Ascending aorta (tissue), 2 donors: ENCODE measurements at places on chromosomes 12 and 14.

GRCh38 chr14:98296895-98297294 lies 975.1 kb downstream of the BCL11B start:
- no peak overlapping the region for H3K27ac ChIP-seq
- no peaks in the 10 kb centered on the region for H3K4me1 ChIP-seq
- H3K4me3 ChIP-seq: no peak overlapping the region

DNA sequence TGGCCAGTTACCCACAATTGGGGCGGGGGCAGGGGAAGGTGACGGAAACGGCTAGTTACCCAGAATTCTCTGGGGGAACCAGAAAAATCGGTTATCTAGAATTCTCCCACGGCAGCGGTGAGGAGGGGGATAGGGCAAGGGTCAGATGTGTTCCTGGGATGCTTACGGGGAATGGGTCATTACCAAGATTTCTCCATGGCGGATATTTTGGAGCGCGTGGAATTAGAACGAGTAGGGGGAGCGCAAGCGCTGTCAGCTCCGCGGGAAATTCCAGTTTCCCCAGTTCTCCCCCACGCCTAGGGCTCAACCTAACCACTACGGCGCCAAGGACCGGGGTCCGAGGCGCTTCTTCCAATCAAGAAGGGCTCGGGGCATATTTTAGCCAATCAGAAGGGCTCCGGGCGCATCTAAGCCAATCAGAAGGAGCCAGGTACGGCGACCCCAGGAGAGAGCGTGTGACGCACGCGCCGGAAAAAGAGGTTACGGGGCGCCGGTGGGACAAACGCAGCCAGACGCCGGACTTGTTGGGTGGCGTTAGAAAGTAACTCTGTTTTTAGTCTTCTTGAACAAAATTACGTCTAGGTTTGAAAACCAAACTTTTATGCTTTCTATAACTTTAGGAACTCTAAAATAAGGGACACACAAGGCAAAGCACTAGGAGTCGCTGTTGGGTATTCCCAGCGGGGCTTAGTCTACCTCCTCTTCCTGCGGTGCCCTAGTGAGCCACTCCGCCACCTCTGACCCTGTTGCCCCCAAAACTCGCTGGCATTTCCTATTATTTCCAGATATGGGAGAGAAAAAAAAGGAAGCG lies at the start of gene PAN2:
Gene PAN2 (minus strand): TSS at position 322 of the 811 bp plus-strand sequence. CDS start 906 bp downstream, outside the sequence.
- peak; percentile 98 for DNase-seq
- no peaks in the 10 kb centered on the region for H3K36me3 ChIP-seq
- H3K4me3 ChIP-seq: peak within 1 kb of the TSS; percentile 67
- peak within 1 kb of the TSS; percentile 94 for H3K27ac ChIP-seq

- H3K27ac ChIP-seq: no peak overlapping the region
- H3K4me1 ChIP-seq: peaks cover 7% of the 10 kb centered on the region
- H3K27me3 ChIP-seq: no peaks in the 10 kb centered on the region
- DNase-seq: no peak
- peaks cover 6% of the 10 kb centered on the region for H3K36me3 ChIP-seq
- H3K4me3 ChIP-seq: no peak overlapping the region
Observed at GRCh38 chr12:57628280-57629191, 4.5 kb downstream of the B4GALNT1 start.

DNA sequence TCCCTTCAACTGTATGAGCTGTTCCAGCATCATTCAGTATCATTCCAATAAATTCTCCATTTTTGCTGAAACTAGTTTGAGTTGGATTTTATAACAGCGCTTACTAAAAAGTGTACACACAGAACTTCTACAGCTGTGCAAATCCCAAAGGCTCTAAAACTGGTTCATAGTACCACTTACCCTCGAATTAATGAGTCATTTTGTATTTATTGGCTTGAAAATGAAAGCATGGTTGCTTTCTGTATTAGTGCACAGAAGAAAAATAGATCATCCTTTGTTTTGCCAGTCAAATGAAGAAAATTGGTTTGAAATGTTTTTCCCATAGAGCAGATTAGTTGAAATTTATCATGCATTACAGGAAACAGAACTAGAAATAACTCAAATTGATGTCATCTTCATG lies 268.3 kb upstream of the CPNE8 start:
- no peaks in the 10 kb centered on the region for H3K27me3 ChIP-seq
- H3K36me3 ChIP-seq: no peaks in the 10 kb centered on the region
- H3K27ac ChIP-seq: no peak overlapping the region
- DNase-seq: no peak

- no peaks in the 10 kb centered on the region for H3K36me3 ChIP-seq
- H3K27ac ChIP-seq: no peak overlapping the region
- no peak for DNase-seq
- no peak overlapping the region for H3K4me3 ChIP-seq
Observed at GRCh38 chr12:85531341-85531740, 251.3 kb downstream of the ALX1 start.

DNA sequence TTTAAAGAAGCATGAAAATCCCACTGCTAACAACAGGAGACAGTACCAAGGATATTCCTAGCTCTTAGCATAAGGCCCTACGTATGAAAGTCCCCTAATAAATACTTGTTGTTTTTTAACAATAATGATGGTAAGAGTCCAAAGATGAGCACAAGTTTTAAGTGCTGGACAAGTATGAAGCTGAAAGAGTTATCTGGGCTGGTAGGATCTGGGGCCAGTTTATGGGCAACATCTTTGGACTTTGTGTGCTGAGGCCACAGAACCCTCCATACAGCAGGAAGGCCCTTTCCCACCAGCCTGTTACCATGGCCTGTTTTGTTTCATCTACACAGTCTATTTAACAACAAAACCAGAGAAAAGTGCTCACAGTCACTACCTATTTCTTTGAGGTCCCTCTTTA lies 12.5 kb upstream of the PLXNC1 start:
- no peaks in the 10 kb centered on the region for H3K4me1 ChIP-seq
- no peak overlapping the region for H3K4me3 ChIP-seq
- no peaks in the 10 kb centered on the region for H3K27me3 ChIP-seq
- no peaks in the 10 kb centered on the region for H3K36me3 ChIP-seq
- no peak overlapping the region for H3K27ac ChIP-seq

- H3K27me3 ChIP-seq: no peaks in the 10 kb centered on the region
- DNase-seq: no peak
- no peaks in the 10 kb centered on the region for H3K36me3 ChIP-seq
- no peak overlapping the region for H3K27ac ChIP-seq
- H3K4me3 ChIP-seq: no peak overlapping the region
Observed at GRCh38 chr14:97578982-97579548, 781.9 kb downstream of the VRK1 start.

DNA sequence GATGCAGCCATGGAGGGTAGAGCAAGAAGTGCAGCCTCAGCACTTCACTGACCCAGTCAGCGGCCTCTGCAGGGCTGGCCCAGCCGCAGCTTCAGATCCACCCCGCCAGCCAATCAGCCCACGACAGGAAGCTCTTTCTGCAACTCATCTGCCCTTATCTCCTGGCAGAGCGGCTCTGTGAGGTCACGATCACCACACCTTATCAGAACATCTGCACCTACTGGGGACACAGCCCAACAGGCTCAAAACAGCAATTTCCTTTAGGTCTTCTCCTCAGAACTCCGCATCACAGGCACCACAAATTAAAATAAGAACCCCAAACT lies 287.3 kb downstream of the BCL11B start:
- H3K4me1 ChIP-seq: no peaks in the 10 kb centered on the region
- no peaks in the 10 kb centered on the region for H3K27me3 ChIP-seq
- no peak for DNase-seq
- no peak overlapping the region for H3K4me3 ChIP-seq

DNA sequence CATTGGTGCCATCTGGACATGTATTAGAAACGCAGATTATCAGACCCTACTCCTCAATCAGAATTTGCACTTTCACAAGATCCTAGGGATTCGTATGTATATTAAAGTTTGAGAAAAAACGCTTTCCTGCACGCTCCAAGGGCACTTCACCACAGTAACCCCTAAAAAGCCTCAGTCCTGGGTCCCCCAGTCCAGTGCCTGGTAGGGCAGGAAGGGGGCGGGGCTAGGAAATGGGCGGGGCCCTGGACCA lies 369 bp downstream of the DEPDC4 start:
- peak overlapping the region; percentile 95 for H3K4me3 ChIP-seq
- peak overlapping the region; percentile 97 for H3K27ac ChIP-seq
- H3K4me1 ChIP-seq: peaks cover 20% of the 10 kb centered on the region
- H3K36me3 ChIP-seq: no peaks in the 10 kb centered on the region
- no peaks in the 10 kb centered on the region for H3K27me3 ChIP-seq

DNA sequence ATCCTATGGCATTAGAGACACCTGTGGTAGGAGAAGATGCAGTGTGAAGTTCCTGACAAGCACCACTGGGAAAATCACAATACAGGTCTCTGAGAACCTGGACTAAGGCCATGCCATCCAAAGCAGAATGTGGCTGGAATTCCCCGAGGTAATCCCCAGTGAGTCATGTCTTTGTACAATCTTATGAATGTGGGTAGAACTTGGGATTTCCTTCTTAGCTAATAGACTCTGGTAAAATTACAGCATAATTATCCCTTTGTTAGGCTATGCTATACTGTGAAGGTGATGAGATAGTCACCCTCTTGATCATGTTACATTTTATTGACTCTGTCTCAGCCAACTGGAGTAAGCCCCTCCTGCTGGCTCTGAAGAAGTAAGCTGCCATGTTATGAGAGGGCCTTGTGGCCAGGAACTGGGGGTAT lies 224.3 kb upstream of the DCN start:
- no peaks in the 10 kb centered on the region for H3K36me3 ChIP-seq
- H3K27me3 ChIP-seq: no peaks in the 10 kb centered on the region
- DNase-seq: no peak

DNA sequence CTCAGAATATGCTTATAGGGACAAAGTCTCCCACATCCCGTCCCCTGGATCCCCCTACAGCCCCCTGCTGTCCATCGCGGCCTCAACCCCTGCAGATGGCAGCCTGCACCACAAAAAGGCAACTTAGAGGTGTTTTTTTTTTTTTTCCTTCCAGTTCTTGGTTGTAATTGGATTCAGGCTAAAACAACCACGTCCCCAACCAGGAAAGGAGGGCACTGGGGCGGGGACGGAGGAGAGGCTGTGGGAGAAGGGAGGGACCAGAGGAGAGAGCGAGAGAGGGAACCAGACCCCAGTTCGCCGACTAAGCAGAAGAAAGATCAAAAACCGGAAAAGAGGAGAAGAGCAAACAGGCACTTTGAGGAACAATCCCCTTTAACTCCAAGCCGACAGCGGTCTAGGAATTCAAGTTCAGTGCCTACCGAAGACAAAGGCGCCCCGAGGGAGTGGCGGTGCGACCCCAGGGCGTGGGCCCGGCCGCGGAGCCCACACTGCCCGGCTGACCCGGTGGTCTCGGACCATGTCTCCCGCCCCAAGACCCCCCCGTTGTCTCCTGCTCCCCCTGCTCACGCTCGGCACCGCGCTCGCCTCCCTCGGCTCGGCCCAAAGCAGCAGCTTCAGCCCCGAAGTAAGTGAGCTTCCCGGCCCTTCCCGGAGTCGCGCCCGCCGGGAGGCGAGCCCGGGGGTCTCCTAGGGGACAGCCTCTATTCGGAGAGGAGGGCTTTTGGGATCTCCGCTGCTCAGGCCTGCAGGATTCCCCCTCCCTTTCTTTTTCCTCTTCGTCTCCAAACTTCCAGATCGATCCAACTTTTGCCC lies at the start of gene MMP14:
Gene MMP14 (plus strand): TSS at position 285 of the 813 bp plus-strand sequence. CDS start 233 bp downstream, at position 518.
- peaks cover 25% of the 10 kb centered on the region for H3K36me3 ChIP-seq
- peak within 1 kb of the TSS; percentile 91 for H3K27ac ChIP-seq
- no peaks in the 10 kb centered on the region for H3K27me3 ChIP-seq
- H3K4me3 ChIP-seq: peak within 1 kb of the TSS; percentile 68
- DNase-seq: peak; percentile 94

- H3K27ac ChIP-seq: no peak overlapping the region
- no peak overlapping the region for H3K4me3 ChIP-seq
- no peaks in the 10 kb centered on the region for H3K36me3 ChIP-seq
- H3K27me3 ChIP-seq: no peaks in the 10 kb centered on the region
- H3K4me1 ChIP-seq: no peaks in the 10 kb centered on the region
Observed at GRCh38 chr12:39329018-39329417, 113.9 kb downstream of the KIF21A start.

DNA sequence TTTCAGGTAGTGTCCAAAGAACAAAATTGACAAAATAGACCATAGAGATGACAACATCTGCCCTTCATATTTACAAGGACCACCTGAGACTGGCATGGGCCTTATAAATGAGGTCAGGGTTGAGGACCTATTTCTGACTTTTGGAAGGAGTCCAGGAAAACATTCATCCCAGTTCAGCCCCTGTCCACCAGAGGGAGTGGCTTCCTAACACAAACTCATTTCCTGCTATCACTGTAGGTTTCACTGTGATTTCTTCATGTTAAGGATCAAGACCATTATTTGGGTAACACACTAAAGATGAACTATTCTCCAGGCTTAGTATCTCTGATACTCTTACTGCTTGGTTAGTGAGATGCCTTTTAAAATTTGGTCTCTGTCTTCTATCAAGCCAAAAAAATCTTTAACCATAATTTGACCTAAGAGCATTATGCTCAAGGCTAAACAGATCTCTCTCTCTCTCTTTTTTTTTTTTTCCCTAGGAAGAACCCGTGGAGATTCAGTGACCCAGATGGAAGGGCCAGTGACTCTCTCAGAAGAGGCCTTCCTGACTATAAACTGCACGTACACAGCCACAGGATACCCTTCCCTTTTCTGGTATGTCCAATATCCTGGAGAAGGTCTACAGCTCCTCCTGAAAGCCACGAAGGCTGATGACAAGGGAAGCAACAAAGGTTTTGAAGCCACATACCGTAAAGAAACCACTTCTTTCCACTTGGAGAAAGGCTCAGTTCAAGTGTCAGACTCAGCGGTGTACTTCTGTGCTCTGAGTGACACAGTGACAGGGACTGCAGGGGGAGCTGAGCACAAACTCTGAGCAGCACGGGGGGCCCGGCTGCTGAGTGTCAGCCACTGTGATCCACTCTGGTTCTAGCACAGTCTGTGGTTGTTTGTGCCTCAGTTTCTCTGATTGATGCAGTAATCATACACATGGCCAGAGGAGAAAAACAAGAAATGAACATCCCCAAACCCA lies 267.6 kb upstream of the OR4E1 start:
- H3K36me3 ChIP-seq: no peaks in the 10 kb centered on the region
- no peak for DNase-seq
- H3K27ac ChIP-seq: no peak overlapping the region
- no peaks in the 10 kb centered on the region for H3K4me1 ChIP-seq
- no peaks in the 10 kb centered on the region for H3K27me3 ChIP-seq

DNA sequence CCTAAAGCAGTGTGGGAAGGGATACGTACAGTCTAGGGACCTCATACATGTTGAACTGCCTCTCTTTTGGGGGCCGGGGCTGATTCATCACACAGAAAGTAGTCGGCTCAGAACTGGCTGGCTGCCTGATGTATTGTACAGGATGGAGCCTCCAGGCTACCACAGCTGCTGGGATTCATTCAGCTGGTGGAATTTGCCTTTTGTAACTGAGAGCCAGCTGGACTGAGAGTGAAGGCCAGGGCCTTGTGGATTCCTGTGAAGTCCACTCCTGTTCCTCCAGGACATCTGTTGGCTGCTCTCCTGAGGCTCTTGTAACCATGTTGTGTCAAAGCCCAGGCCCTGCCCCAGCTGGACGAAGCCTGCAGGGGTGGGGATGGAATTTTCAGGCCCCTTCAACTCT lies 116.3 kb upstream of the PRICKLE1 start:
- H3K27me3 ChIP-seq: no peaks in the 10 kb centered on the region
- H3K27ac ChIP-seq: no peak overlapping the region
- peak; percentile 72 for DNase-seq

- no peak for DNase-seq
- H3K4me1 ChIP-seq: no peaks in the 10 kb centered on the region
- H3K27me3 ChIP-seq: no peaks in the 10 kb centered on the region
- H3K4me3 ChIP-seq: no peak overlapping the region
Observed at GRCh38 chr14:97688631-97689336, 891.6 kb downstream of the VRK1 start.
